Aortic smooth muscle cell (primary cell): ENCODE measurements at places on chromosomes 11 and 22. TPM values are rescaled to one million over a fixed set of nuclear protein-coding genes. Genes with fewer than 3 reads are reported as not detected.

The TYR gene
- total RNA-seq = not detected in 2 replicates

The MLC1 gene
- total RNA-seq = 2.1 and 2.2 TPM in 2 replicates

The KCNQ1 gene
- total RNA-seq = not detected in 2 replicates

The UBASH3B gene
- total RNA-seq = 18.0 and 24.2 TPM in 2 replicates

The MFRP gene
- total RNA-seq = not detected in 2 replicates

The CCDC87 gene
- 0.26 and 0.44 TPM in 2 replicates for total RNA-seq

The RFPL1 gene
- not detected in 2 replicates for total RNA-seq

The OR51E2 gene
- not detected in 2 replicates for total RNA-seq

The SHANK2 gene
- total RNA-seq = 1.6 and 2.6 TPM in 2 replicates

The B4GALNT4 gene
- under 0.01 and 0.06 TPM in 2 replicates for total RNA-seq

The OR51I2 gene
- total RNA-seq = not detected in 2 replicates

The SLC25A18 gene
- not detected in 2 replicates for total RNA-seq

The KRTAP5-11 gene
- total RNA-seq = not detected in 2 replicates

The DBX1 gene
- total RNA-seq = not detected in 2 replicates

The ADM2 gene
- under 0.01 and 0.37 TPM in 2 replicates for total RNA-seq

The UCP3 gene
- total RNA-seq = 0.26 and 0.44 TPM in 2 replicates

The FGF19 gene
- not detected in 2 replicates for total RNA-seq

The GAB2 gene
- 13.3 and 15.7 TPM in 2 replicates for total RNA-seq
